ENCODE measurements at places on chromosomes 11 and 22. TPM values are rescaled to one million over a fixed set of nuclear protein-coding genes. Genes with fewer than 3 reads are reported as not detected.

GRCh38 chr22:35443338-35443737 is 43.4 kb downstream of the MCM5 start:
- no peak overlapping the region for H3K4me3 ChIP-seq
- no peak overlapping the region for H3K27ac ChIP-seq
- H3K36me3 ChIP-seq = no peaks in the 10 kb centered on the region
- H3K4me1 ChIP-seq = no peaks in the 10 kb centered on the region
- DNase-seq = no peak

GRCh38 chr11:46444305-46444704 is 52.7 kb upstream of the CHRM4 start:
- H3K36me3 ChIP-seq = no peaks in the 10 kb centered on the region
- H3K27ac ChIP-seq = no peak overlapping the region
- no peak for DNase-seq
- H3K27me3 ChIP-seq = no peaks in the 10 kb centered on the region

DNA sequence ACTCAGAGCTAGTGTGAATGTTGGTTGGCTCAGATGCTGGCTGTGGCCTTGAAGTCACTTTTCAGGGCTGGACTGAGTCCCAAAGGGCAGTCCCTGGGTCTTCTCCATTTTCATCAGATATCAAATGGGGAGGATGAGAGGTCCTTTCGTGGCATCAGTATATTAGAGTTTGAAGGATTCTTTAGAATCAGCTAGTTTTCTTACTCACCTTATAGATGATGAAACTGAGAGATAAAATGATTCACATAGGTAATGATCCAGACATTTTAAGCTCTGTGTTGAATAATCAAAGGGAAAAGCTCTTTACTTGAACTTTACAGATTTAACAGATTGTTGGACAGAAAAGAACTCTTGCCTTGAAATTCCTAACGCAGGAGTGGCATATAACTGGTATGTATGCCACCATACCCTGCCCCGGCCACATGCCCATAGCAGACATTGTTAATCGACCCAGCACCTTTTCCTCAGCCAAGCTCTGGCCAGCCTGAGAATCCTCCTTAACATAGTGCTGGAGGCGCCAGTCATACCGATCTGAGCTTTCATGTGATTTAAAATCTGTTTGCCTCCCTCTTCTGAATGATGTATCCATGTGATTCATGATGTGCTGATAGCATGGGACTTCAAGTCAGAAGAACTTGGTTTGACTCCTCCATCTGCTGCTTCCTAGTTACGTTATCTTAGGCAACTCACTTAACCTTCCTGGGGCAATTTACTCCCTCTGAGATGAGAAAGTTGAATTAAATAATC is 60.0 kb downstream of the BARX2 start:
- no peak overlapping the region for H3K27ac ChIP-seq
- H3K4me3 ChIP-seq = no peak overlapping the region
- no peaks in the 10 kb centered on the region for H3K4me1 ChIP-seq

Gene ETS1
- 32.4 TPM for total RNA-seq

DNA sequence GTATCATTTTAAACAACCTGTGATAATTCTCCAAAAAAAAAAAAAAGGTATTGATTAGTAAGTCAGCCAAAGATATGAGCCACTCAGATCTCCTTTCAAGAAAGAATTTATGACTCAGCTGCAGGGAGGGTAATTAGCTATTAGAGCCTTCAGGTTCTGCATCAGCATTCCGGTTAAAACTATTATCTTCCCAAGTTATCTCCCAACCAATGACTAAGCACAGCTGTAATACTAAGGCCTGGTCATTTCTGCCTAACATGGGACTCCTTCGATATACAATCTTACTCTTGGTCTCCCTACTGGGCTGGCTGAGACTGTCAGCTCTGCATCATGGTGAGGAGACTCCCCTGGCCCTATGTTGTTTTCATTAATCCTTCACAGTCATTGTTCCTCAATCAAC is 60.4 kb downstream of the SBF2 start:
- H3K4me3 ChIP-seq = no peak overlapping the region
- DNase-seq = no peak
- H3K4me1 ChIP-seq = no peaks in the 10 kb centered on the region
- no peaks in the 10 kb centered on the region for H3K27me3 ChIP-seq
- H3K36me3 ChIP-seq = no peaks in the 10 kb centered on the region
- no peak overlapping the region for H3K27ac ChIP-seq

GRCh38 chr11:2215561-2216399 is 44.2 kb upstream of the TH start:
- no peaks in the 10 kb centered on the region for H3K4me1 ChIP-seq
- H3K27me3 ChIP-seq = no peaks in the 10 kb centered on the region
- no peak overlapping the region for H3K27ac ChIP-seq
- no peaks in the 10 kb centered on the region for H3K36me3 ChIP-seq
- DNase-seq = no peak

Gene HEPHL1
- total RNA-seq = not detected

Gene CNIH2
- total RNA-seq = not detected

DNA sequence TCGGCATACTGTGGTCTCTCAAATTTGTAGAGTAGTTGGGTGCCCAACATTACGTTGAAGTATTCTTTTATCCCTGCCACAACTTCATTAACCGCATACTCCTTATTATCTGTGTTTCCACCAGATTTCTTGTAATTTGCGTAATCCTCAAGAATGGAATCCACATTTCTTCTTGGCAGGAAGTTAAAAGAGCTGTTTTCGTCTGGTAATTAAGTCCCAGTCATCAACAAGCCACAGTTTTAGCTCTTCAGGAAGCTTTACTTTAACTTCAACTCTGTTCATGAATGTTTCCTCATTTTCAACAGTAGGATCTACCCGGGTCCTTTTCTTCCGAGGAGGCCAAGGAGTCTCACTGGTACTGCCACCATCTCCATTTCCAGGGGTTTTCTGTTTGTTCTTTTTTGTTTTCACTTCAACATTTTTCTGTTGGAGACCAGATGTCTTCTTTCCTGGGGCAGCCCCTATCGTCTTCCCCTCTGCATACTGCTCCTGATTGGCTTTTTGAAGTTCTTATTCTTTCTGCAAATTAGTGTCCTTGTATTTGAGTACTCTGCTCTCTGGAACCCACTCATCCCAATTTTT is 30.3 kb downstream of the PDE3B start:
- H3K27me3 ChIP-seq = no peaks in the 10 kb centered on the region
- no peak overlapping the region for H3K27ac ChIP-seq
- DNase-seq = no peak
- H3K4me3 ChIP-seq = no peak overlapping the region

Gene TRIM29
- total RNA-seq = 0.91 TPM

DNA sequence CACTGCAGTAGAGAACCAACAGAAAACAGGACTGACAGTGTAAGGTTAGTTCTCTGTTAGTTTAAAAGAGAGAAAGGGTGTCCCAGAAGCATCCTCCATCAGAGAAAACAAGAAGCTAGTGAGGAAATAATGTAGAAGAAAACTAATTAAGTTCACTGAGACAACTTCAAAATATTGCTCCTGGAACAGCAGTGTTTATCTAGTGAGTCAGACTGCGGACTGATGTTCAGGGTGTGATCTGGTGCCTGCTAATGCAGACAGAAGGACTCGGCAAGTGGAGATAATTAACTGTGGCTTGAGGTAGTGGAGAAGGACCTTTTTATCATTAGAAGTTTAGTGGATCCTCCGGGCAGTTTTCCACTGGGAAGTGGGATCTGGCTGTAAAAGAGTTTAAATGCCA is 55.4 kb downstream of the CDON start:
- H3K27ac ChIP-seq = no peak overlapping the region
- H3K4me3 ChIP-seq = no peak overlapping the region
- H3K4me1 ChIP-seq = no peaks in the 10 kb centered on the region
- no peak for DNase-seq

Gene SLC25A18
- 10.4 TPM for total RNA-seq

Gene MS4A7
- total RNA-seq = 3.8 TPM

DNA sequence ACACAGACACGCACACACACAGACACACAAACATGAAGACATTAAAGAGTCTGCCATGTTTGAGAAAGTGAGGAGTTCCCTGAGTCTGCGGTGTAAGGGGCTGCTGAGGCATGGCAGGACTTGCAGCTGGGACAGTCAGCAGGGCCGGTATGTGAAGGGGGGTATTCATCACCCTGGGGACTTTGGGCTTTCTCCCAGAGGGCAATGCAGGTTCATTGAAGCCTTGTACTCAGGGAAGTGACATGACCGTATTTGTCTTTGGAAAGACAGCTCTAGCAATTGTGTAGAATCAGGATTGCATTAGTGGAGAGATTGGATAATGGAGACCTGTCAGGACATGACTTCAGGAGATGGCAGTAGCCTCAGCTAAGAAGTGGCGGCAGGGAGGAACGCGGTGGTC is 9.4 kb upstream of the ADAMTS8 start:
- H3K27me3 ChIP-seq = no peaks in the 10 kb centered on the region
- H3K27ac ChIP-seq = no peak overlapping the region
- H3K36me3 ChIP-seq = no peaks in the 10 kb centered on the region
- no peak overlapping the region for H3K4me3 ChIP-seq
- peaks cover 11% of the 10 kb centered on the region for H3K4me1 ChIP-seq
- no peak for DNase-seq

DNA sequence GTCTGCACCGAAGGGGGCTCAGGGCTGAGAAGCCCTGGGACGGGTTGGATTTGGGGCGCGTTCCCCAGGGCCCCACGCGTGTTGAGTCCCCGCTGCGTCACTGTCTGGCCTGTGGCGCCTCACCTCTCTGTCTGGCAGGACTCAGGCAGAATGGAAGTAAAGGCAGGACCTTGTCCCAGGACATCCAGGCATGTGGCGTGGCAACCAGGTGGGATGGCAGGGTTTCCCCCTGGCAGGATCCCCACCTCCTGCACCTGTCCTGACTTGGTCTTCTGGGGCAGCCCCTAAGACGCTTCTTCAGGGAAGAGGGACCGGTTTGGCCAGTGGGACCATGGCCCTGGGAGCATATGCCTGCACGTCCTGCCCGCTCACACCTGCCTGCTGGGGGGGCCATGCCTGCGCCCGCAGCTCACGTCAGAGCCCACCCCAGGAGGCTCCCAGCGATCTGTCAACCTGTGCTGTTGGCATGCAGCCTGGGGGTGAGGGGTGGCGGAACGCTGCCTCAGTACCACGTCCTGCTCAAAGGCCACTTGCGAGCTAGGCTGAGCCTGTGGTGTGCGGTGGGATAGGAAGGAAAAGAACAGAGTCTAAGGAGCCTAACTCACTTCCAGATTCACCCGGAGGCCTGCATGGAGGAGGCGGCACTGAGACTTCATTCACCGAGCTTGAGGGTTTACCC is 72.7 kb downstream of the KCNQ1 start:
- no peak overlapping the region for H3K27ac ChIP-seq
- H3K27me3 ChIP-seq = peaks cover 8% of the 10 kb centered on the region
- no peaks in the 10 kb centered on the region for H3K4me1 ChIP-seq
- no peaks in the 10 kb centered on the region for H3K36me3 ChIP-seq

Gene TOMT
- not detected for total RNA-seq

GRCh38 chr11:118168316-118168715 is 8.1 kb downstream of the SCN2B start:
- no peaks in the 10 kb centered on the region for H3K4me1 ChIP-seq
- no peak overlapping the region for H3K4me3 ChIP-seq
- no peaks in the 10 kb centered on the region for H3K27me3 ChIP-seq
- no peaks in the 10 kb centered on the region for H3K36me3 ChIP-seq
- no peak for DNase-seq

- no peak overlapping the region for H3K4me3 ChIP-seq
- H3K27me3 ChIP-seq = no peaks in the 10 kb centered on the region
- no peaks in the 10 kb centered on the region for H3K36me3 ChIP-seq
- H3K4me1 ChIP-seq = no peaks in the 10 kb centered on the region
Observed at GRCh38 chr11:23212807-23213206, 352.5 kb upstream of the CCDC179 start.

- no peaks in the 10 kb centered on the region for H3K27me3 ChIP-seq
- H3K27ac ChIP-seq = no peak overlapping the region
- DNase-seq = no peak
- H3K4me1 ChIP-seq = peaks cover 5% of the 10 kb centered on the region
Observed at GRCh38 chr11:64720640-64721358, 2.2 kb downstream of the NRXN2 start.

DNA sequence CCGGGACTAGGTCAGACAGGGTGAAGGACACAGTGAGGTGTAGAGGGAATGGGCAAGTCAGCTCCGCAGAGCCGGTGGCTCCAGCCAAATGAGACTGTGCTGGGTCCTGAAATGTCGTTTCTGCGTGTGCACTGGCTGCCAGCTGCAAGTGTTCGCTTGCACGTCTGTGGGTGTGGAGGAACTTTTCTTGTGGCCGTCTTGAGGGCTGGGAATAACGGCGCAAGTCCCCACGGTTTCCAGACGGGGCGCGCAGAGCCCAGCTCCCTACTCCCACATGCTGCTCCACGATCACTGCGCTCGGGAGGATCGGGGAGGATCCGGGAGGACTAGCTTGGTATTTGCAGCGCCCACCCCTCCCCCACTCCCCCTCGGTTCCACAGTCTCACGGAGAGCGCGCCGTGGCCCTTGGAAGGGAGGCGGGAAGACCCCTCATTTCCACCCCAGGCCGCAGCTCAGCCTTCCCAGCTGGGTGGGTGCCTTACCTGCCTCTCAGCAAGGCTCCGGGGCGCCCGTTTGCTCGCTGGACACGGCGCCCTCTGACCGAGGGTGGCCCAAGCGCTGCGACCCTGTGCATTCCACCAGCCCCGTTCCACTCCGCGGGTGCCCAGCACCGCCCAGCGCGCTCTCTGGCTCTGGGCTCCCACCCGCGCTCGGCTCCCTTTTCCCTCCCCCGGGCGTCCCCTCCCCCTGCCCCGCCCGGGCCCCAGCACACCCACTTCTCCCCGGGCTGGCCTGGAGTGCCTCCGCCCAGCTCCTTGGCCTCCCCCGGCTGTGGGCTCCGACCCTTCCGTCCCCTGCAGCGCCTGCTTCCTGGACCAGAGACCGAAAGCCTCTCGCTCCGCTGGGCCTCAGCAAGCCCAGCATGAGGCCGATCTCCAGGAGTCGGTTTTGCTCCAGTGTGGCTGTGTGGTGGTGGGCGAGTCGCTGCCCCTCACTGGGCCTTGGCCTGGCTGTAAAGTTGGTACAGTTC is at the start of gene KCNE3:
Gene KCNE3 (minus strand): TSS at position 634 of the 970 bp plus-strand sequence. CDS start 9,986 bp downstream, outside the sequence.
- no peaks in the 10 kb centered on the region for H3K36me3 ChIP-seq
- peak within 1 kb of the TSS; percentile 50 for H3K27ac ChIP-seq
- peak within 1 kb of the TSS; percentile 79 for H3K4me3 ChIP-seq
- DNase-seq = peak; percentile 68
- no peaks in the 10 kb centered on the region for H3K27me3 ChIP-seq

Gene C11orf52
- 9.6 TPM for total RNA-seq

DNA sequence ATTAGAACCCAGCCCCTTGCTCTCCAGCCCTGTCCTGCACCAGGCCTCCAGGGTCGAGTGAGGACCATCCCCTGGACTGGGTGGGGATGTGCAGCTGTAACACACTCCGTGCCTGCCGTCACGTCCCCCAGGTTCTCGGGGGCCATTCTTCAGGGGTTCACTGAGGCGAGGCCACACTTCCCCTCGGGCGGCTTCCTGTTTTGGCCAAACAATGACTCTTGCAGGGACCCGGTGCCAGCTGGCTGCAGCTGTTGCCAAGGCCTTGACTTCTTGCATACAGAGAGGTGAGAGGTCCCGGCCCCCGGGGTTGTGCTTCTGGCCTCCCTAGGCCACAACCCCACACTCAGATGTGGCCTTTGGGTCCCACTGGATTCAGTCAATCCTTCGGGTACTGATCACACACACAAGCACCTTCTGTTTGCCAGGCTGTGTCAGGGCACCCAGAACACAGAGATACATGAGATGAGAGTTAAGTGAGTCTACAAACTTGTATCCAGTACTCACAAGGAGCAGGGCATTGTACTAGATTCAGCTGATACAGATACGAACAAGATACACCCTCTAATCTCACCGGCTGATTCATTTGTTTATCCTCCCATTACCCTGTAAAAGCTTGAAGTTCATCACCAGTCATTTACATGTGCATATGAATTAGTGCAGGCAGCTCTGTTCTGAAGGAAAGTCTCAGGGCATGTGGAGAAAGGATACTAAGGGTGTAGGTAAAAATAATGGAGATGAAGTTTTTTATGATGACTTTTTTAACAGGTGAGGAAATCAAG is 32.9 kb downstream of the LRRC32 start:
- H3K4me3 ChIP-seq = no peak overlapping the region
- DNase-seq = peak; percentile 87
- no peaks in the 10 kb centered on the region for H3K27me3 ChIP-seq
- H3K36me3 ChIP-seq = no peaks in the 10 kb centered on the region
- H3K27ac ChIP-seq = peak overlapping the region; percentile 55

Data from psoas muscle (tissue), 8 donors.